ENCODE measurements at places on chromosomes 7 and 10. TPM values are rescaled to one million over a fixed set of nuclear protein-coding genes. Genes with fewer than 3 reads are reported as not detected.
A peak's percentile ranks its signal among the peaks of the same experiment; 100 is the strongest.

DNA sequence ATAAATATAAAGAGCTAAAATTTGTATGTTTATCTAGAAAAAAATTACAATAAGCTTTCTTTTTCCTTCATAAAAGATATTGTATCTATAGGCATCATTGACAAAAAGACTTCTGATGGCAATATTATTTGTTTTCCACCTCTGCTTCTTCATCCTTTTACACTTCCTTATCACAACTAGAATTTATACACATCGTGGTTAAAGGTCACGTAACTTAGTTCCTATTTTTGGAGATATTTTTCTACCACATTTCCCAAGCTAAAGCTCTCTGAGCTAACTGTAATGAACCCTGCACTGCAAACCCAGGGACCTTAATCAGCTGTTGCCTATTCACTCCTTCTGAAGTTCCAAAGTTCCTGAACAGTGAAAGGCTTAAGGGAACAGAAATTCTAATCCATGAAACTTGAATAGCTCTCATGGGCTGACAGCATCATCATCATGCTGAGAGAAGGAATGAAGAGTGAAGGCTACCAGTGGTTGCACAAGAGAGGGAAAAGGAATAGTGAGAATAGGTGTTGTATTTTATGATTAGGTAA is 106.1 kb upstream of the SLC13A1 start:
- no peaks in the 10 kb centered on the region for H3K36me3 ChIP-seq
- no peaks in the 10 kb centered on the region for H3K27me3 ChIP-seq
- H3K27ac ChIP-seq = no peak overlapping the region
- DNase-seq = no peak
- peaks cover 3% of the 10 kb centered on the region for H3K4me1 ChIP-seq
- no peak overlapping the region for H3K4me3 ChIP-seq

DNA sequence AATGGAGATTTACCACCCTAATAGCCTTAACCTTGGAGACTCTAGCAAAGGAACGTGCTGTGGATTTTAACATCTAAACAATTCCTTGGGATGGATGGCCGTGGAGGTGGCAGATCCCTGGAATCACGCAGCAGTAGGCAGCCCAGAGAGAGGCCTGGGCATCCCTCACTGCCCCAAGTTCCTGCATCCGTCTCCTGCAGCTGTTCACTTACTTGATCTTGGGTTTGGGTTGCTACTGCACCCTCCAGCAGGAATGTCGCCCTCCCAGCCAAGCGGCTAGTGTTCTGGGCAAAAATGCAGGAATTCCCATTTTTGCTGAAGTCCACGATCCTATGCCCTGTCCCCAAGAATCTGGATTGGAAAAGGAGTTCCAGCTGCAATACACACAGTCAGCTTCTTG is 166.7 kb upstream of the SH2B2 start:
- peaks cover 32% of the 10 kb centered on the region for H3K4me1 ChIP-seq
- peak overlapping the region; percentile 78 for H3K27ac ChIP-seq
- no peak overlapping the region for H3K4me3 ChIP-seq

DNA sequence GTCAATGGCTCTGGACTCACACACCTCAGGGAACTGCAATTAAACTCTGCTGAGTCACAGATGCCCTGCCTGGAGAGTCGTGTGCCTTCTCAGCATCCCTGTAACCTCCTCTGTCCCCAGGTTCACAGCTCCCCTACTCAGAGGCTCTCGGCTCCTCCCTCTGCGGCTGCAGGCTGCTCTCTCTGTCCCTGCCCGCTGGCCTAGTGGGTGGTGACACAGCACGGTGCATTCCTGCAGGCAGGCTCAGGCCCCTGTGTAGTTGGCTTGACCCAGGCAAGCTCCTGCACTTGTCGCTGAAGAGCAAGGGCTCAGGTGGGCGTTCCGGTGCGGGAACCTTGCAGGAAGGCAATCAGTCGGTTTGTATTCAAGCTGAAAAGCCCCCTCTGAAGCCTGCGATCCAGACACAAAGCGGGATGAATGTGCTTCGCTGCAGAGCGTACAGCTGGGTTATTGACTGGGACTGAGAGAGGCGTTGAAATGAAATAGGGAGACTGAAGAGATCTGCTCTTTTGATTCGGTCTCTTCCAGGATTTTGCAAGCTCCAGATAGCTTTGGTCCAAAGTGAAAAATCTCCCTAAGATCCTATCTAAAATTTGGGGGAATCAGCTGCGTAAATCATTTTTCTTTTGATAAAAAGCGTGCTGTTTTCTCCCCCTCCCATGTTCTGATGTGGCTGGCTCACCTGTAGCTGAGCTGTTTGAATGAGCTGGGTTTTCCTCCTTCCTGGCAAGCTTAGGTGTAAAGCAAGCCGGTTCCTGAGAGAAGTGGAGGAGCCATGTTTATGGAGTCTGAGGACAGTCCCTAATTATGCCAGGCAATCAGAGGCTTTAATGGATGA is 208.7 kb upstream of the PHYHIPL start:
- H3K4me3 ChIP-seq = peak overlapping the region; percentile 64
- peaks cover 55% of the 10 kb centered on the region for H3K4me1 ChIP-seq
- DNase-seq = peak; percentile 83
- H3K27me3 ChIP-seq = peaks cover 69% of the 10 kb centered on the region
- H3K27ac ChIP-seq = 0 out of 2 replicates have a peak overlapping the region, but pooled peaks have one; percentile 27

DNA sequence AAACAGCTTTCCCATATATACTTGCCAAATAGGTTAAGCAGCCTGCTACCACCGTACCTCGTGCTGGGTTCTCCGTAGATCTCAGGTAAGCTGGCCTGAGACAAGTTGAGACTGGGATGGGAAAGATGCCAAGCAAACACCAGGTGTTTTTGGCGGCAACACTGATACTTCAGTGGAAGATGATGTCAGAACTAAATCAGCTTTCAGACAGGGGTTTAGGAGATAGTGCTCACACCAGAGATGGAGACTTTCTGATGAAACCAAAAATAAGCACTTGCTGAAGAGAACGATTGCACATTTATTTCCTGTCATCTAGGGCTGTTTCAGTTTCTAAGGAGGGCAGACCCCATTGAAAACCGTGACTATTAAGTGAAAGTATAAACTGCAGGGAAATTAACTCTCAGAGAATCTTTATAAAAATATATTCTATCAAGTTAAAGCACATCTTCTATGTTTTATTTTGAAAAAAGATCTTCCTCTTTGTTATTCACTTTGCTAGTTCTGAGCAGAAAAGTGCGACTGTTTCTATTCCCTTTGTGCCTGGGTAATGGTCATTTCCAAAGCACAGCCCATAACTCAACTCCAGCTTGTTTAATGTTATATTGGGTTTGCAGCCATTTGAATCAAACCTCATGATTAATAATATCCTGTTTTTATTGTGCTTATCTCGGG is 149.9 kb downstream of the CPED1 start:
- H3K27ac ChIP-seq = no peak overlapping the region
- no peaks in the 10 kb centered on the region for H3K27me3 ChIP-seq
- no peaks in the 10 kb centered on the region for H3K4me1 ChIP-seq
- no peak for DNase-seq
- no peaks in the 10 kb centered on the region for H3K36me3 ChIP-seq

DNA sequence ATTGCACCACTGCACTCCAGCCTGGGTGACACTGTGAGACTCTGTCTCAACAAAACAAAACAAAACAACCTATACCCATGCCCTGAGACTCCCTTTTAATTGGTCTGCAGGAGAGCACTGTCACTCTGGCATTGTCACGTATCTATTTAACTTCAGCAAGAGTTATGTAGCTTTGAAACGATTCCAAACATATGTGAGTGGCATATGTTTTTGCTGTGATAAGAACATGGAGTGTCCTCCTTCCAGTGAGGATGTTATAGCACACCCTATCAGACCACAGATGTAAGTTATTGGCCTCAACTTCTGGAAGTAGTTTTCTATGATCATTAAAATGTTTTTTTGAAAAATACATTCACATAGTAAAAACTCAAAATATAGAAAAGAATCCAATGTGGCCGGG is 15.5 kb upstream of the DNAJC12 start:
- no peaks in the 10 kb centered on the region for H3K36me3 ChIP-seq
- peaks cover 12% of the 10 kb centered on the region for H3K4me1 ChIP-seq
- no peak for DNase-seq
- H3K4me3 ChIP-seq = no peak overlapping the region
- H3K27ac ChIP-seq = no peak overlapping the region
- H3K27me3 ChIP-seq = no peaks in the 10 kb centered on the region

GRCh38 chr7:12210179-12211053 is 678 bp upstream of the TMEM106B start:
- DNase-seq = no peak
- H3K4me1 ChIP-seq = peaks cover 17% of the 10 kb centered on the region
- no peaks in the 10 kb centered on the region for H3K36me3 ChIP-seq
- H3K27ac ChIP-seq = peak overlapping the region; percentile 83
- H3K4me3 ChIP-seq = peak overlapping the region; percentile 84
- H3K27me3 ChIP-seq = peaks cover 17% of the 10 kb centered on the region

DNA sequence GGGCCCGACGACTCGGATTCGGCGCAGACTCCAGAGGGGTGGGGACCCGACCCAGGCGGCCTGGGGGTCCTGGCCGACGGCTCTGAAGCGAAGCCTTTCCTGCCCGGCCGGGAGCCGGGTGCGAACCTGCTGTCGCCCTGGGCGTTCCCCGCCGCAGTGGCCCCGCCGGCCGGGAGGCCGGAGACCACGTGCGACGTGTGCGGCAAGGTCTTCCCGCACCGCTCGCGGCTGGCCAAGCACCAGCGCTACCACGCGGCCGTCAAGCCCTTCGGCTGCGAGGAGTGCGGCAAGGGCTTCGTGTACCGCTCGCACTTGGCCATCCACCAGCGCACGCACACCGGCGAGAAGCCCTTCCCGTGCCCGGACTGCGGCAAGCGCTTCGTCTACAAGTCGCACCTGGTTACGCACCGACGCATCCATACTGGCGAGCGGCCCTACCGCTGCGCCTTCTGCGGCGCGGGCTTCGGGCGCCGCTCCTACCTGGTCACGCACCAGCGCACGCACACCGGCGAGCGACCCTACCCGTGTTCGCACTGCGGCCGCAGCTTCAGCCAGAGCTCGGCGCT is 15.4 kb downstream of the ZNF316 start:
- H3K4me3 ChIP-seq = no peak overlapping the region
- no peak overlapping the region for H3K27ac ChIP-seq
- DNase-seq = peak; percentile 8

DNA sequence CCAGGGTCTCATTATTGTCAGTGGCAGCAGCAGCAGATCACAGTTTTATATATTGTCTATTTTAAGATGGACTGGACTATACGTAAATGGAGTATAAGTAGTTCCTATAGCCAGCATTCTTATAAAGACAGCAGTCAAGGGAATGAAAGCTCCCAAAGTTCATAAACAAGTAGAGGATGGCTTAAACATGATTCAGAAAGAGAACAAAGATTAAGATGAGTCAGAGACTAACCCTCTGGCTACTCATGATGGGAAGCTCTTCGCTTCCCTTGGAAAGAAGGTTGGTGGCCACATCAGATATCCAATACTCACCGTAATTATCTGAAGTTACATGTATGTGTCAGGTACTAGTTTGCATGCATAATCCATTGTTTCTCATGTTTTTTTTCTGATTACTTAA is 277.0 kb downstream of the INHBA start:
- no peak overlapping the region for H3K4me3 ChIP-seq
- H3K36me3 ChIP-seq = no peaks in the 10 kb centered on the region
- H3K27me3 ChIP-seq = no peaks in the 10 kb centered on the region
- no peak for DNase-seq
- H3K27ac ChIP-seq = no peak overlapping the region
- H3K4me1 ChIP-seq = no peaks in the 10 kb centered on the region

- peaks cover under 1% of the 10 kb centered on the region for H3K27me3 ChIP-seq
- no peak for DNase-seq
- H3K4me3 ChIP-seq = no peak overlapping the region
Measured at GRCh38 chr7:115178835-115179234, 256.9 kb downstream of the MDFIC start.

DNA sequence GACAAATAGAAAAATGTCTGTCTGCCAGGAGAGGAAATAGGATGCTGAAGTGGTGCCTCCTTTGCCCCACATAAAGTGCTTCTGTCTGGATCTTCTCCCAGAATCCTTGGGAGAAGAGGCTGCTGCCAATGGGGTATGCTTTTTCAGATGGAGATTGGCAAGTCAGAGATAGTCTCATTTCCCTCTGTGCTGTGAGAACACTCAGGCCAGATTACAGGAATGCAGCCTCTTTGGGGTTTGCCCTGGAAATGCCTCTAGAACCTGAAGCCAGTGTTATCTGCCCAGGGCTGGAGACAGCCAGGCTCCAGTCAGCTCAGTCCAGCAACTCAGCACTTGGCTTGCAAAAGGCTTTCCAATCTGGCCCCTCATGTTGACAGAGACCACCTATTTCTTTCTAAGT is 119.1 kb upstream of the PHYHIPL start:
- no peaks in the 10 kb centered on the region for H3K27me3 ChIP-seq
- no peak for DNase-seq
- H3K4me1 ChIP-seq = peaks cover 25% of the 10 kb centered on the region
- peaks cover 4% of the 10 kb centered on the region for H3K36me3 ChIP-seq
- no peak overlapping the region for H3K4me3 ChIP-seq

DNA sequence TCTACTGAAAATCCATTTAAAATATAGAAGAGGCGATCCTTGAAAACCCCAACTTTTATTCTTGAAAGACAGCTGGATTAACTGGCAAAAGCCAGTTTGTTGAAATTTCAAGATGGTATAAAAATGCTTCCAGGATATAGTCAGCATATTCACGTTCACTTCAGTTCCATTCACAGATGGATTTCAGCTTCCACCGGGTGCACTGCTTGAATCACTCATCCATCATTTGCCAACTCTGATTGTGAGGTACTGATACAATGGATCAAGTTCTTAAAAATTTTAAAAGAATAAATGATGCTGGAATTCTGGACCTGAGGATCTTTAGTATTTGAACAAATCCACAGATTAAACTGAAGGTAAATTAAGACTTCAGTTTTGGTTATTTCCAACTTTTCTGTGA is 2.4 kb downstream of the PURB start:
- no peak overlapping the region for H3K27ac ChIP-seq
- no peak for DNase-seq

DNA sequence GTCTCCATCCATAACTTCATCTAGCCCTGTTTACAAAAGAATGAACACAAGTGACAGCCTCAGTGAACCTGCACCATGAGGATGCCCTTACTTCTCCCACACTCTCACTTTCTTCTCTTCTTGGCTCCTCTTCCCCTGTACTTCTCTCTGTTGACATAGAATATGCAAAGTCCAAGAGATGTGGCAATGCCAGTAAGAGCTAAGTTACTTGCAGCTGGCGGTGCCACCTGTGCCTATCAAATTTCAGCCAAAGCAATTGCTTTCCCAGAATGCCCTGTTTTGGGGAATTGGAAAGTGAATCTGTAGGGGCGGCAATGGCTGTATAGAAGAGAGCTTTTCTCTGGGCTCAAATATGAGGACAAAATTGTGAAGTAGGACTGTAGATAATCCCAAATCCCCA is 557.8 kb downstream of the AUTS2 start:
- H3K4me1 ChIP-seq = peaks cover 12% of the 10 kb centered on the region
- no peak overlapping the region for H3K27ac ChIP-seq
- H3K4me3 ChIP-seq = no peak overlapping the region
- DNase-seq = no peak
- H3K27me3 ChIP-seq = peaks cover 13% of the 10 kb centered on the region

- H3K36me3 ChIP-seq = no peaks in the 10 kb centered on the region
- no peak for DNase-seq
- peaks cover 3% of the 10 kb centered on the region for H3K27me3 ChIP-seq
- H3K4me1 ChIP-seq = peaks cover 38% of the 10 kb centered on the region
- H3K4me3 ChIP-seq = no peak overlapping the region
Measured at GRCh38 chr10:33113466-33113865, 155.4 kb upstream of the ITGB1 start.

Gene TMEM176B
- 1.6 TPM for total RNA-seq

Gene SPDYE6
- not detected for total RNA-seq

Gene IRF5
- 0.71 TPM for total RNA-seq

Gene AKR1C1
- total RNA-seq = 3.9 TPM

Gene ASZ1
- not detected for total RNA-seq
